ENCODE measurements at places on chromosomes 13 and 19.

- DNase-seq = peak; percentile 90
Observed at GRCh38 chr19:45443462-45444317, 20.0 kb upstream of the ERCC1 start.

DNA sequence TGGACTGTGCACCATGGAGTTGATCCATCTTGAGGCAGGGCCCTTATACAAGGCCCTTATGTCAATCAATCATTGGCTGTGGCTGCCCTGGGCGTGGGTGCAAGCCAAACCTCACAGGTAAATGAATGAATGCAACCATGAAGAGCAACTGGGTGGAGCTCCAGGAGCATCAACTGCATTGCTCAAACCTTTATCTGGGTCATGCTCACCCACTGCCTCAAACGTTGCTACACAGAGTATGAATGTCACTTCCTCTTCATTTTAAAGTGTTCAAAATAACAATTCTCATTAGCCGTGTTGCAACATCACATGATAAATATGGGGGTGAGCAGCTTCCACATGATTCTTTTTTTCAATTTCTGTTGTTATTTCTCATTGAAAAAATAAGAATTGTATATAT, 6.4 kb upstream of the ZNF333 start:
- DNase-seq = no peak

DNA sequence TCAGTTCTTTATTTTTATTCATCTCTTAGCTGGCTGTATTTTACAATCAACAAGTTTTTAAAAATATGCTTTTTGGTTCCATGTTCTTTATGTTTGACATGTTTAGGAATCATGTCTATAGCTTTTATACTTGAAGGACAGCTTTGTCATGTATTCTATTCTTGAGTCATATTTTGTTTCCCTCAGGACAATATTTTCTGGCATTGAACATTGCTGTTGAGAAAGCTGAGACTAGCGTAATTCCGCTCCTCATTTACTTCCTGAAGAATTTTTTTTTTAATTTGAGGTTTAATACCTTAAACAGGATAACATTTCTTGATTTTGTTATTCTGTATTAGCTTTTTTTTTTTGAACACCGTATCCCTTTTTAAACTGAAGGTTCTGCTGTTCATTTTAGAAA, 53.2 kb downstream of the RB1 start:
- DNase-seq = no peak

DNA sequence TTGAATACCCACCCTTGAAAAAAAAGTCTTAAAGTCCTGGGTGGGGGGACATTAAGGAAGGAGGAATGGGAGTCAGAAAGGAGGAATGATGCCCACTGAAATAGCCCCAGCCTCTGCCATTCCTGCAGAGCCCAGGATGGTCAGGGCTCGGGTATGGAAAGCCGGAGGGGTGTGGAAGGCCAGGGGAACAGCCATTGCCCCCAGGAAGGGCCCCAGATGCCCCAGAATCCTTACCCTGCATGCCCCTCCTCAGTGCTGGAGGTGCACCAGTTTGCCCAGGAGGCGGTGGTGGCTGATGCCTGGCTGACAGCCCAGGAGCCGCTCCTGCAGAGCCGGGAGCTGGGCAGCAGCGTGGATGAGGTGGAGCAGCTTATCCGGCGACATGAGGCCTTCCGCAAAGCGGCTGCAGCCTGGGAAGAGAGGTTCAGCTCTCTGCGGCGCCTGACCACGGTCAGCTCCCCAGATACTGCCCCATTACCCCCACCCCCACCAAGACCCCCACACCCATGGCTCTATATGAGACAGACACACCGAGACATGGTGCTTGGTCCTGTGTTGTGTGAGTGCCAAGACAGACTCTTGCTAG, 10.7 kb upstream of the SHKBP1 start:
- DNase-seq = no peak

DNA sequence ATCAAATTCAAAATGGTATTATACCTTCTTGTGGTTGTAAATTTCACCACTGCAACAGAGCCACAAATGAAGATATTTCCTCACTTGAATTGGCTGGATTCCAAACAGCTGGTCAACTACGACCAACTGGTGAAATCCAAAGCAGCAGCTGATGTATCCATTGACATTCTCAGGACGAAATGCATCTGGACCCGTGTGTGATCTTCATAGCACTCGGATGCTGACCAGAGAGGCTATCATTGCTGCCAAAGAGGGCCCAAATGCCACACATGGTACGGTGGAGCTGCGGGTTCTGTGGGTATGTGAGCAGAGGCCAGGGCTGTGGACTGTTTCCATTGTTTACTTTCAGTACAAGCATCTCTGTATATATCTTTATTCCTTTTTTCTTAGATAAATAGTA, 25.6 kb upstream of the PCCA start:
- no peak for DNase-seq

DNA sequence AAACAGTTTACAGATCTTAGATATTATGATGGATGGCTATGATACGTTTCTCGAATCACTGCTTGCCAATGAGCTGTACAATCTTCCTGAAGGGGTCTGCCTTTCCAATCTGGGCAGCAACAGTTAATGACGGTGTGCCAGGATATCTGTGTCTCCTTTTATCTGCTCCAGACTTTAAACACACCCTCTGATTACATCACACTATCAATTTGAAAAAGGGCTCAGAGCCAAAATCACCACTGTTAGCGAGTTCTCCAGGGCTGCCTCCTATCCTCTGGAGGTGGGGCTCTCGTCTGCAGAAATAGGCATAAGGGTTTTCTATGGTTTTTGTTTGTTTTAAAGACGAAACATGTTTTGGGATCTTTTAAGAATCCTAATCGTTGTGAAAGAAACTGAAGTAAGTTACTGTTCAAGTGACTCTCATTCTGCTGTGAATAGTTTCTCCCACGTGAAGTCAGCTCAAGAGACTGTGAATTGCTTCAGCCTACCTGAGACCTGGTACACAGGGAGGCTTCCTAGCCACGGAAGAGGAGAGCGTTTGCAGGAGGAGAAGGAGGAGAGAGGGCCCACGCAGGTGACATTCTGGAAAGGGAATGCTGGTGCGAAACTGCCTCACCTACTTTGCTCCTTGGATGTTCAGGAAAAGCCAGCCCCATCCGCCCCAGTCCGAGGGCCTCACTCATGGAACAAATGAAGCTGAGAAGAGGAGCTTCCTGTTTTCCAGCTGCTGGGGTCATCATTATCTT, 15.2 kb upstream of the GJA3 start:
- no peak for DNase-seq

- no peak for DNase-seq
Observed at GRCh38 chr13:23609414-23609760, 39.2 kb downstream of the TNFRSF19 start.

- no peak for DNase-seq
Observed at GRCh38 chr19:7953060-7953459, 9.6 kb upstream of the TIMM44 start.

- DNase-seq = no peak
Observed at GRCh38 chr13:111938741-111939665, 127.9 kb upstream of the SOX1 start.

DNA sequence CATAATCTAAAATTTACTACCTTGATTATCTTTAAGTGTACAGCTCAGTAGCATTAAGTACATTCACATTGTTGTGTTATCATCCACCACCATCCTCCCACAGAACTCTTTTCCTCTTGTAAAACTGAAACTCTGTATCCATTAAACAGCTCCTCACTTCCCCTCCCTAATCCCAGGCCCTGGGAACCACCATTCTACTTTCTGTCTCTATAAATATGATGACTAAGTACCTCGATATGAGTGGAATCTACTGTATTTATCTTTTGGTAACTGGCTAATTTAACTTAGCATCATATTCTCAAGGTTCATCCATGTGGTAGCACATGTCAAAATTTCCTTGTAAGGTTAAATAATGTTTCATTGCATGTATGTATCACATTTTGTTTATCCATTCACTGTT, 49.0 kb upstream of the POMP start:
- DNase-seq = no peak

- DNase-seq = no peak
Observed at GRCh38 chr13:74977498-74977897, 504.5 kb downstream of the TBC1D4 start.

GRCh38 chr19:55484593-55485438, at the start of gene NAT14:
Gene NAT14, plus strand, starts transcription at chr19:55485188. Its CDS starts 521 bp downstream, at chr19:55485709.
- peak; percentile 93 for DNase-seq

- DNase-seq = peak; percentile 68
Observed at GRCh38 chr13:26184791-26185250, 37.3 kb downstream of the RNF6 start.

GRCh38 chr13:52832313-52832712, 16.1 kb downstream of the PCDH8 start:
- no peak for DNase-seq

DNA sequence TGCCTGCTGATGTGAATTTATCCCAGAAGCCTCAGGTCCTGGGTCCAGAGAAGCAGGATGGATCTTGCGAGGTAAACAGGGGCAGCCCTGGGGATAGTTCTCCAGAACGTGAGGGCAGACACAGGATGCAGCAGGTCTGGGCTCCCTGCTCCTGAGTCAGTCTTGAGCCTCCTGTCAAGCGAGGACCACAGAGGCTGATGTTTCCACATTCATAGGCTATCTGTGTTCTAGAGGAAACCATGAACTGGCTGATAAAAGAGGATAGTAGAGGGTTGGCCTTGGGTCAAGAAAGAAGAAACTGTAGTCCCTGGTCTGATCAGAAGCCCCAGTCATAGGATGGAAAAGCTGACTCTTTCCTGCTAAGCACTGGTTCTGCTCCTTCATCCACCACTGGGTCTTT, 2.2 kb downstream of the ZNF175 start:
- DNase-seq = no peak

DNA sequence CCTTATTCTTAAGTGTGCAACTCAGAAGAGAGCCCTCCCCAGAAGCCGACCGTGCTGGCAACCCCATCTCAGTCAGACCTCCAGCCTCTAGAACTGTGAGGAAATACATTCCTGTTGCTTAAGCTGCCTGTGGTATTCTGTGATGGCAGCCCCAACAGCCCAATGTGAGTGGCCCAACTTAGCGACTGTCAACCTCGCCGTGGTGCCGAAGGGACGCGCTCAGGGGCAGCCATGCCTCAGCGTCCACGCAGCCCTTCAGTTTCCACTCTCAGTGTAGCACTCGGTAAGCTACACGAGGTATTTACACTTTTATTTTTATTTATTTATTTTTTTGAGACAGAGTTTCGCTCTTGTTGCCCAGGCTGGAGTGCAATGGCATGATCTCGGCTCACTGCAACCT, 18.4 kb downstream of the PROZ start:
- DNase-seq = no peak

GRCh38 chr13:46051968-46052318, 603 bp downstream of the ZC3H13 start:
- no peak for DNase-seq

- no peak for DNase-seq
Observed at GRCh38 chr13:110414931-110415330, 107.8 kb downstream of the COL4A2 start.

GRCh38 chr13:27450921-27451471, 632 bp upstream of the MTIF3 start:
- no peak for DNase-seq

DNA sequence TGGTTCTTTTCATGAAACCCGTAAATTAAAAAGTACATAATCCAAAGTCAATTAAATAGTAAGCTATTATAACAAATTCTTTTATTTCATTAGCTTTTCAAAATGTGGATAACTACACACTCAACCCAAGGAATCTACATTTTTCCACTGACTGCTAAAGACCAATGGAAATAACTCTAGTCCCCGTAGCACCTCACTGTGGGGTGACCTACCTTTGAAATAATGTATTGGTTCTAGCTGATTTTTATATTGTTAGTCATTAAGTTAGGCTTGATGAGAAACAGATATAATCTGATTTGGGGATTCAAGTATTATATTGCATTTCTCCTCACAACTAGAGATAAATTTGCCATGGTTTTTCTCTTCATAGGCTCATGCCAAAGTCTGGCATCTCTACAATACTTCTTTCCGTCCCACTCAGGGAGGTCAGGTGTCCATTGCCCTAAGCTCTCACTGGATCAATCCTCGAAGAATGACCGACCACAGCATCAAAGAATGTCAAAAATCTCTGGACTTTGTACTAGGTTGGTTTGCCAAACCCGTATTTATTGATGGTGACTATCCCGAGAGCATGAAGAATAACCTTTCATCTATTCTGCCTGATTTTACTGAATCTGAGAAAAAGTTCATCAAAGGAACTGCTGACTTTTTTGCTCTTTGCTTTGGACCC, 37.3 kb downstream of the KL start:
- DNase-seq = no peak

- no peak for DNase-seq
Observed at GRCh38 chr19:50772476-50772875, 2.2 kb downstream of the GPR32 start.

GRCh38 chr19:23577501-23577900, 109.5 kb downstream of the ZNF675 start:
- DNase-seq = no peak

GRCh38 chr13:30027569-30028455, 177.4 kb upstream of the UBL3 start:
- DNase-seq = no peak

- DNase-seq = peak; percentile 82
Observed at GRCh38 chr19:49125025-49125731, 5.8 kb downstream of the PPFIA3 start.

DNA sequence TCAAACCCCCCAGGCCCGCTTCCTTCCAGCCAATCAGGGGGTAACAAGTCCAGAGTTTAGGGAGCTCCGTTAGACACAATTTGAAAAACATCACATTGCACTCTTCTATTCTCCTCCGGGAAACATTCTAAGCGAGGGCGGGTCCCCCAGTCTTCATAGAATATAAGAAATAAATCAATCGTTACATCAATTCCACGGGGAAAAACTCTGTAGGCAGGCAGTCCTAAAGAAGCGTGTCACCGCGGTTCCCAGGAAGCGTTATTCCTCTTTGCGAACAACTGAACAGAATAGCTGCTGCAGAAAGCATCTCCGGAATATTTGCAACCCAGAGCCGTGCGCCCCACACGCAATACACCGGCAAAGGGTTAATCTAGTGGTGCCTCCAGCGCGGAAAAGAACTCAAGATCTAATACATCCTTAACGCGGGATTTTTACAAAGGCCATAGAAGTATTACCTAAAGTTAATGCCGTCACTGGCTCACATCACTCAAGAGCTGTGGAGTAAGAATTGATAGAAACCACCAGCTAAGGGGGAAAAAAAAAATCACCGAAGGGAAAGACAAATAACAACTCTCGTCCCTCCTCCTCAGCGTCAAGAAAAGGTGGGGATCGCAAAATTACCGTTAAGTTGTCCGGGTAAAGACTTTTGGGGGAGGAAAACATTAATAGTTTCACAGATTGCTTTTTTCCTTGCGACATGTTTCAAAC, 65.1 kb downstream of the KCNRG start:
- DNase-seq = peak; percentile 34

DNA sequence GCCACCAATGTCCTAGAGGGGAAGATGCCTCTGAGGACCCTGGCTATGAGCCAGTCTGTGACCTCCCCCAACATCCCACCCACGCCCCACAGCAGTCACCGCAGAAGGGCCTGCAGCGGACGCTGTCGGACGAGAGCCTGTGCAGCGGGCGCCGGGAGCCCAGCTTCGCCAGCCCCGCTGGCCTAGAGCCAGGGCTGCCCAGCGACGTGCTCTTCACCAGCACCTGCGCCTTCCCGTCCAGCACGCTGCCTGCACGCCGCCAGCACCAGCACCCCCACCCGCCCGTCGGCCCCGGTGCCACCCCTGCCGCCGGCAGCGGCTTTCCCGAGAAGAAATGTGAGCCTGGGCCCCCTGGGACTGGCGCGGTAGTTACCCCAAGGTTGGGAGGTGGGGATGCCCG, 30.6 kb downstream of the DPF1 start:
- no peak for DNase-seq

GRCh38 chr19:33445442-33446329, 72.2 kb downstream of the CEBPG start:
- DNase-seq = no peak

Data from ELF-1 (cell line).